ENCODE measurements at places on chromosomes 5 and 9.

- DNase-seq, result no peak
Measured at GRCh38 chr5:126987271-126987899, 43.0 kb downstream of the MARCHF3 start.

GRCh38 chr5:152124409-152125041, 199.9 kb upstream of the GLRA1 start:
- DNase-seq, result no peak

DNA sequence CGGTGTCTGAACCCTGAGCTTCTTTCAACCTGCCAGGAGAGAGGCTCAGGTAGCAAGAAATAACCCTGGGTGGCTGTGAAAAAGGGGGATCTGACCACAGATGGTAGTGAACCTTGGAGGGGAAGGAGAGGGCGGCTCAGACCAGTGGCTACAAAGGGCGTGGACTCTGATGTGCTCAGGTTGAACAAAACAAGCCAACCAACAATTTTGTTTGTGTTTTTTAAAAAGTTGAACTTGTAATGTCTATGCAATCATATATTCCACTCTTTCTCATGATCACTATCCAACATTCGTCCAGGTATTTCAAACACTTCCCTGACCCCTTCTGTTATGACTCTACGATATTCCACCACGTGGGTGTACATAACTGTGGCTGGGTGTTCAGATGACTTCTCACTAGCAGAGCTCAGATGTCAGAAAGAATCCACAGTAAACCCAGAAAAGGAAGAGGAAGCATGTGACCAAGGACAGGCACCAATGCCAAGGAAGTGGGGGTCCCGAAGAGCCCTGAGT, 20.0 kb downstream of the PTPN3 start:
- DNase-seq, result no peak

DNA sequence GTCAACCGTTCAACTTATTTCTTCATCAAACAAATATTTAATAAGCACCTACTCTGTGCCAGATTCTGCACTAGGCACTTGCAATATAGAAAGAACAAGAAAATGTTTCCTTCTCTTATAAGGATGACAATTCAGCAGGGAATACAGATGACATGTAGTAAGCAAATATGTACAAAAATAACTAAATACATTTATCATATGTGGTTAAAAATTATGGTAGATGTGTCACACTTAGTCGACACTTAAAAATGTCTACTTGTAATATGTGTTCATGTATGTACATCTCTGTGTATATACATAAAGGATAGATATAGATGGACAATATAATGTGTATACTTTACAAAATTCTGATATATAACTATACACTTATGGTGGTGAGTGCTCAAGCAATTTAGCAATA, 417.0 kb upstream of the MEF2C start:
- DNase-seq, result no peak

- no peak for DNase-seq
Measured at GRCh38 chr5:124161266-124161665, 585.2 kb downstream of the ZNF608 start.

Data from small intestine (tissue), 16 donors.